ENCODE measurements at places on chromosomes 16 and 17.

GRCh38 chr17:47276868-47277267, 23.2 kb downstream of the ITGB3 start:
- DNase-seq: peak; percentile 87

DNA sequence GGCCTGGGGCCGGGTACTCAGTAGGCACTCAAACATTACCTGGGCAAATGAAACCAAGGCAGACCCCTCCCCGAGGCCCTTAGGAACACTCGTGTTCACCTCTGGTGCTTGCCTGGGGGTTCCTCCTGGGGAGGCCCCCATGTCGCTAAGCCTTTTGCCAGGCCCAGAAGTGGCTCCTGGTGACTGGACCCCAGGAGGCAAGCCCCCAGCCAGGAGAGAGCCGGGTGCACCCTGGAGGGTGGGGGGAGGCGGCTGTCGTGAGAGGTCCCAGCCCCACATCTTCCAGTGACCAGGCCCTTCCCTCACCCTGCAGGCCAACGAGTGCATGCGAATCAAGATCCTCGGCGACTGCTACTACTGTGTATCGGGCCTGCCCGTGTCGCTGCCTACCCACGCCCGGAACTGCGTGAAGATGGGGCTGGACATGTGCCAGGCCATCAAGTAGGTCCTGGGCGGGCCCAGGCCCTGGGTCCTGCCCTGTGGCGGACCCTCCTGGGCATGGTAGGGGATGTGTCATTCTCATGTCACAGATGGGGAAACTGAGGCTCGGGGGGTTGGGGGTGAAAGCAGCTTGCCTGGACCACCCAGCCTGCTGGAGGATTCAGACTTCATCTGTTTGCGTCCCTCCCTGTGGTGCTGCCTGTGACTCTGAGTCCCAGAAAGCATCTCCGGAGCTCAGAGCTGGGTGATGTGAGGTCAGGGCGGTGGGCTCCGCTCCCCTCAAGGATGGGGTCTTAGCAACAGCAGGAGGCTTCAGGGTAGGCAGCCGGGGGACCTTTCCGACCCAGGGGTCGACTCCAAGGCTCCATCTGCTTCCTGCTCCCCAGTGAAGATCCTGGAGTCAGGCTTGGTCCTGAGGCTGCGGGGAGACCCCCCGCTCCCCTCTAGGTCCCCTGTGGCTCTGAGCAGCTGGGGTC, 32.5 kb downstream of the ADCY7 start:
- DNase-seq: no peak

GRCh38 chr17:46841561-46842379, 9.6 kb upstream of the WNT9B start:
- peak; percentile 55 for DNase-seq

DNA sequence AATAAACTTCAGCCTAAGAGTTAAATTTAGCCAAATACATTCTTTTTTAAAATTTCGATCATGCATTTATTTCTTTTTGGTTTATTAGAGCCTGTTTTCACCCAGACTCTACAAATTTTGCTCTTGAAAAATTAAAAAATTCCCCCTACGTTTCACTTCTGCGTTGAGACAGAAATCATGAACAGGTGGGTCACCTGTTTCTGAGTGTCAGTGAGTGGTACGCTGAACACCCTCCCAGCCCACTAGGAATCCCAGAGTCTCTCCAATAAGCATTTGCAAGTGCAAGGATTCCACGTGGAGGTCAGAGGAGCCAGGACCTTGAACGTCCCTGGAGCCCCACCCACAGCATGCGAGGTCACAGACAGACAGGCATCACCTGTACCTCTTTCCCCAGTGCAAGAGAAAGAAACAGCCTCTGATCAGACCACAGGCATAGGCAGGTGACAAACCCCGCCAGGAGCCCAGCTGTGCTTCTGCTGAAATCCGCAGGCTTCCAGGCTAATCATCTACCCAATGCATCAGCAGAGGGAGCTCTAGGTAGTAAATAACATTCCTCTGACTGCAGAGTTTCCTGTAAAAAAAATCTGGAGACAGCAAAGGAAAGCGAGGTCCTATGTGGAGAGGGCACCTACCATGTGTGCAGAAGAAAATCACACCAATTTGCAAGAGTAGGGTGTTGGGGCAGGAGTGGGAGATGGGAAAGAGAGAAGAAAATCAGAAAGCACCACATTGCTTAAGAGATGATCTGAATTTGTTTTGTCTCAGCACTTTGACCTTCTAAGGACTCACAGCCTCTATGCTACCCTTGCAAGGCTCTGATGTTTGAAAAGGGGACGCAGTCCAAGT, 5.9 kb upstream of the XYLT1 start:
- peak; percentile 89 for DNase-seq

GRCh38 chr16:28986046-28986445, 1.2 kb downstream of the LAT start:
- no peak for DNase-seq

DNA sequence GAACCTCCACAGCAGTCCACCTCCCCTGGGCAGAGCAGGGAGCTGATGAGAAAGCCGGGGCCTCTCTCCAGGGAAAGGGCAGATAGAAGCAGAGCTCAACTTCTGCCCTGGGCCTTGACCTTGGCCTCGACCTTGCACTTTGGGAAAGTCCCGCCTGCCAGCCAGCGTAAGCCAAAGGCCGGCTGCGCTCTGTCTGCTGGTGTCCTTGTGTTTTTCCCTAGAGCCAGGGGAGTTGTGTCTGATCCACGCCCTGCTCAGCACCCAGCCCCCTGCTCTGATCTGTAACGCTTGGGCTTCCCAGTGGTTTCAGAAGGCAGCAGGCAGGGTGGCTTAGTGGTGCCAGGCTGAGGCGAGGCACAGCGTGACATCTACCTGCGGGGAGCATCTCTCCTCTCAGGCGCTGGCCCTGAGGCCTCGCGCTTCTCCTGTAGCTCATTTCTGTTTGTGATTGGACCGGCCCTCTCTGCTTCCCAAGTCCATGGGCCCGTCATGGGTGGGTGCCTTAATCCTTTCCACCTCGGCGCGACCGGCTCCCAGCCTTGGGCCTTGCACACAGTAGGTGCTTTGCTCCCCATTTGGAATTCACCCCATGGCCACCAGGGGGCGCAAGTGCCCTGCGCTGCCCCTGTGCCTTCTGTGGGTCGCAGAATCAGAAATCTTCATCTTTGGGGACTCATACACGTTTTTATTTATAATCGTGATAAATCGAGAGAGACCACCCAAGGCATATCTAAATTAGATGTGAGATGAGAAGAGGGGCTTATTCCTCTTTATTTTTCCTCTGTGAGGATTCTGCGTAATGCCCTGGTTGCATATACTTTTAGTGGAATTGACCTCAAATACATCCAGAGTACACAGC, 24.2 kb downstream of the SGSH start:
- peak; percentile 11 for DNase-seq

GRCh38 chr17:63544467-63545301, 5.6 kb upstream of the DCAF7 start:
- DNase-seq: no peak

- DNase-seq: peak; percentile 79
Observed at GRCh38 chr17:80513892-80514291, 30.7 kb upstream of the RPTOR start.

GRCh38 chr17:79282294-79282693, 207.7 kb downstream of the ENGASE start:
- no peak for DNase-seq

- DNase-seq: no peak
Observed at GRCh38 chr16:85728879-85729278, 22.0 kb downstream of the C16orf74 start.

DNA sequence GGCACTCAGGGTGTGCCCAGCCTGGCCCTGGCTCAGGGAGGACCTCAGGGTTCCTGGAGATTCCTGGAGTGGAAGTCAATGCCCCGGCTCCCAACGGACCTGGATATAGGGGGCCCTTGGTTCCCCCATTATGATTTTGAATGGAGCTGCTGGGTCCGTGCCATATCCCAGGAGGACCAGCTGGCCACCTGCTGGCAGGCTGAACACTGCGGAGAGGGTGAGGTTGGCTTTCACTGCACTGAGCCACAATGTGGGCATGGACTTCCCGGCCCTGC, 23.6 kb downstream of the USP6 start:
- DNase-seq: no peak

DNA sequence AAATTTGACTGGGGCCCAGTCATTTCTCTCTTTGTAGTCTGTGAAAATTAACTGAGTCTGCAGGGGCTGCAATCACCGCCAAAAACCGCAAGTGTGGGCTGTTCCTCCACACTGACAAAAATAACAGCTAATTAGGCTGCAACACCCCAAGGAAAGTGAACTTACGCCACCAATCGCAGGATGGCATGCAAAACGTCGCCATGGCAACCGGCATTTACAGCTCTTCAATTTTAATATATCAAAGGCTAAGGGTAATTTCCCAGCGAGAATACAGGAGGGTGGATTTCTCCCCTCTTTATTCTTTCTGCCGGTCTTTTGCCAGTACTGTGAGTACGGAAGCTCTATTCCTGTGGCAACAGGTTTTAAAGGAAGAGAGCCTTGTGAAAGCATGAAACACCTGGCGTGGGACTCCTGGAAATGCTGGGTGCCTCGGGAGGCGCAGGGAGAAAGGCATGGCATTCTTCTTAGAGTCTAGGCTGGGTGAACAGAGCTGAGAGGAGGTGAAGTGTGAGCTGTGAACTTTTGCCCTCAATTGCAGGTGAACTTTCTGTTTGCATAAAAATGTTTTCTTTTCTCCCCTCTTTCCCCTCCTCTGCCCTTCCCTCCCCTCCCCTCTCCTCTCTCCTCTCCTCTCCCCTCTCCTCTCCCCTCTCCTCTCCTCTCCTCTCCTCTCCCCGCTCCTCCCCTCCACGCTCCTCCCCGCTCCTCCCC, 399.7 kb downstream of the XYLT1 start:
- DNase-seq: no peak

DNA sequence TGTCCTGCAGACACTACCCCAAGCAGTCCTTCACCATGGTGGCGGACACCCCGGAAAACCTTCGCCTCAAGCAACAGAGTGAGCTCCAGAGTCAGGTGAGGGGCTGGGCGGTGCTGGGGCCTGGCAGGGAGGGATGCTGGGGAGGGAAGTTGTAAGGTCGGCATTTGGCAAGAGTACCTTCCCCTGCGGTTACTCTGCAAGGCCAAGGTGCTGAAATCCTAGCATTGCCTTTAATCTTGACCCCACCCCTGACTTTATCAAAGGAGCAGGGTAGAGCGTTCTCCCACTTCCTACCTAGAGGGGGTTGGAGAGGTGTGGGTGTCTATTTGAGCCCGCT, 20.5 kb downstream of the LASP1 start:
- no peak for DNase-seq

GRCh38 chr17:41354536-41354935, 3.9 kb upstream of the KRT33A start:
- no peak for DNase-seq

- no peak for DNase-seq
Observed at GRCh38 chr16:19127674-19128131, 13.9 kb downstream of the ITPRIPL2 start.

Data from adipocyte (in vitro differentiated cells).